NCI-H1048 (cell line): ENCODE measurements at places on chromosomes 5 and 9.
A peak's percentile ranks its signal among the peaks of the same experiment; 100 is the strongest.

- DNase-seq: no peak
Observed at GRCh38 chr5:73859696-73860095, 233.7 kb downstream of the ARHGEF28 start.

- no peak for DNase-seq
Observed at GRCh38 chr9:80796632-80797031, 892.7 kb downstream of the TLE1 start.

GRCh38 chr5:78845470-78845869 is 139.6 kb downstream of the ARSB start:
- no peak for DNase-seq

- DNase-seq: no peak
Observed at GRCh38 chr9:112258106-112258505, 75.3 kb downstream of the PTBP3 start.

DNA sequence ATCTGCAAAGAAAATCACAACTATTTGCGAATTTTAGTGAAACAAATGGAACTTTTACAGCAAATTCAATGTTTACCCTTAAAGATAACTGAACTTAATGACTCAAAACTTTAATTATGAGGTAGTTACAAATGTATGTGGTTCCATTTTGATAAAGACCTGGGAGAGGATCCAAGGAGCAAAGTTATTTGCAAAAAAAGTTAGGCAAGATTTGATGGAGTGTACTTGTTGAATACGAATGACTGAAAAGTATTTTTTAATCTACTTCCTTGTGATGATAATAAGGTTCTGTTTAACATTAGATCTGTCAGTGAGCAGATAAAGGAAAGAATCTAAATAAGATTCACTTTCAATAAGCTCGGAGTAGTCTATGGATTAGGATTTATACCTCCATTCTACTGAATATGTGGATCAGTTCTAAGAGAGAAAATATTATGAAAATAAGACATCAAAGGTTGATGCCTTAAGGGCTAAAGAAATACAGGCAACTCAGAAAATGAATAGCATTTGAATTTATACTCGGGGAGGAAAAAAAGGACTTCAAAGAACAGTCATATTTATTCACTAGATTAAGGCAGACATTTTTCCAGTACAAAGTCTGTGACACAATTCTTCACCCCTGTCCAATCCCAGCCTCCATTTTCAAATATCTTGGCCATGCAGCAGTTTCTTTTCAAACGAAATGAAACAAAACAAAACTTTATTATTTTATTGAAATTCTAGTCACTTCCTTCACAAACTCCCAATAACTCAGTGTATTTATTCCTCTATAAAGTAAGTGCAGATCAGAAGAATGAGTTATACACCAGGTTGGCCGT is 199.8 kb downstream of the PDE4D start:
- no peak for DNase-seq

- DNase-seq: no peak
Observed at GRCh38 chr5:14017904-14018303, 73.4 kb upstream of the DNAH5 start.

DNA sequence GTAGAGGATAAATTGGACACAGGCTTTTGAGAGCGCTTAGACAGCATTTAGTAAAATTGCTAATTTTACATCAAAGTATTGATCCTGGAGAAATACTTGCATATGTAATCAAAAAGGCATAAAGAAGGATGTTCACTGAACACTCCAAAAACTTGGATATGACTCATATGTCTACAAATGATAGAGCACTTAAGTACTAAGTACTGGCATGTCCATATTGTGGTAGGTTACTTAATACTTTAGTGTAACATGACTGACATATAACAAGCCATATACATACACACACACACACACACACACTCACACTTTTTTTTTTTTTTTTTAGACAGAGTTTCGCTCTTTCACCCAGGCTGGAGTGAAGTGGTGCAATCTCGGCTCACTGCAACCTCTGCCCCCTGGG is 361.9 kb downstream of the ARHGEF28 start:
- no peak for DNase-seq

DNA sequence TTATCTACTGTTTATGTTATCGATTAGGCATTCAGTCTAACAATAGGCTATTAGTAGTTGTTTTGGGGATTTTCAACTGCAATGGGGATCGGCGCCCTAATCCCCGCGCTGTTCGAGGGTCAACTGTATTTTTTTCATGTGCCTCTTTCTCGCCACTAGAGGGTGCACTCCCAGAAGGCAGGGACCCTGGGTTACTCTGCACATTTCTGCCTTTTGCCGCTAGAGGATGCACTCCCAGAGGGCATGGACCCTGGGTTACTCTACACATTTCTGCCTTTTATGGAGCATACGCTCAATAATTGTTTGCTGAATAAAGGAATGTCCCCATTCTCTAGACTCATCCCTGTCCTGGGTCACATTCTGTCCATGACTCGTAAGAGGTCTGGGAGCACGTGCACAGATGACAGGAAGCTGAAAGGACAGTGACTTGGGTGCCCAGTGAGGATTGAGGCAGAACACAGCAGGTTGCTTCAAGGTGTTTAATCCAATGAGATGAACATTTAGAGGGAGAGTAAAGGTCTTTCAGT is 27.9 kb upstream of the RECK start:
- peak; percentile 48 for DNase-seq

DNA sequence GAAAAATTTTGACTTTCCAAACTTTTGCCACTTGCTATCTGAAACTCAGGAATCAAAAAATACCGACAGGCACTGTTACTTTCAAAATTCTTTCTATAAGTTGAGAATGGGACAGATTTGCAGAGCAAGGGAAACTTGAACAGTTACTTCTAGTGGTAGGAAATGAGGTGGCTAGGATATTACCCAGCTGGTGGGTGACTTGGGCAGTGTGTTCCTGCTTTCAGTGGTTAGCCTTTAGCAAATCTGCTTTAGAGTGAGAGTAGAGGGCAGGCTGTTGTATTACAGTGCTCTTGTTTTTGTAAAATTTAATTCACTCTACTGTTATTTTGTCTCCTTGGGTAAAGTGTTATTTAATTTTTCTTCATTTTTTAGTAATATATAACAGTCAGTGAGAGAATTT is 40.2 kb upstream of the ROPN1L start:
- DNase-seq: no peak

DNA sequence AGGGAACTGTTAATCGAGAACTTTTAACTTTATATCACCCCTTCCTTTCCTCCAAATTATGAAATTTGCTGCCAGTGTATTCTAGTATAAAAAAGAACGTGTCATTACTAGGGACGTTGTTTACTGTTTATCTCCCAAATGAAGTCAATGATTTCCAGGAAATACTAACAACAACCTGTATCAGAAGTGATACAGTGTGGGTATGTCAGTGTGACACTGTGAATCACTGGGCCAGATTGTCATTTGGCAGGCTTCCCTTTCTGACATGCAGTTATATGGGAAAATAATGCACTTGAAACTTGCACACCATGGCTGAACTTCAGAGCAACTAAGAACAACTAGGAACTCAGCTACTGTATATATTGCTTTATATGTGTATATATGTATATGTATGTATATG is 12.6 kb downstream of the ZNF462 start:
- DNase-seq: no peak

DNA sequence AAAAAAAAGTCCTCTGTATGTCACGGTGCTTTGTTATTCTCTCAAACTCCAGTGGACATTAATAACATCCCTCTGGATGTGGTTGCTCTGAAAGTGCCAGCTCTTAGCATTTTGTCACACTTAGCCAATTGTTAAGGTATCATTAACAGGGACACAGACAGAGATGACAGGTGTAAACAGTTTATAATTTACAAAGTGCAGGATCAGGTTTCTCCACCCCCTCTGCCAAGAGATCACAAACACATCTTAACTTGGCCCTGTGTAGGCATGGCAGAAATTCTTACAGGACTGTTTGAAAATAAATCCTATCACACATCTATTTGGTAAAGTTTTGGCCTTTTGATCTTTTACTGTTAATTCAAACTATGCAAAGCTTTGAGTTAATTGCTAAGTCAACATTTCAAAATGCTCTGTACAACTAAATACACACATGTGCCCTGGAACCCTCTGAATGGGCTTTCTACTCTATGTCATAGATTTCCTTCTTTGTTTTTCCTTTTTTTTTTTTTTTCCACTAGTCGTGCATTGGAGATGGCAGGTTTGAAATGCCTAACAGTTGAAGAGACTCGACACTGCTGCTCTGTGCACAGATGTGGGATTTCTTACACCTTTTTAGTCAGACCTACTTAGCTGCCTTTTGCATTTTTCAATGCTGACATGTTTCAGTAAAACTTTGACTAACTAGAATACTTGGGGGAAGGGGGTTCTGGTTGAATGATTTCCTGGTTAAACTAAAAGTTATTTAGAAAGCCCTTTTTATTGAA is 41.7 kb downstream of the SEMA6A start:
- DNase-seq: peak; percentile 31

DNA sequence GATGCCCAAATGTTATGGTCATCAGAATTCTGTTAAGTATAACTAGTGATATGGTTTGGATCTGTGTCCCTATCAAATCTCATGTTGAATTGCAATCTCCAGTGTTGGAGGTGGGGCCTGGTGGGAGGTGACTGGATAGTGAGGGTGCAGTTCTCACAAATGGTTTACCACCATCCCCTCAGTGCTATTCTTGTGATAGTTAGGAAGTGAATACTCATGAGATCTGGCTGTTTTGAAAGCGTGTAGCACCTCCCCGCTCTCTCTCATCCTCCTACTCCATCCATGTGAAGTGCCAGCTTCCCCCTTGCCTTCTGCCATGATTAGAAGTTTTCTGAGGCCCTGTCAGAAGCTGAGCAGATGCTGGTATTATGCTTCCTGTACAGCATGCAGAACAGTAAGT is 359.5 kb downstream of the TMEM167A start:
- no peak for DNase-seq

- no peak for DNase-seq
Observed at GRCh38 chr5:174549254-174549653, 175.1 kb upstream of the MSX2 start.

GRCh38 chr5:139117342-139117884 is 80.8 kb downstream of the SIL1 start:
- DNase-seq: no peak
